ENCODE measurements at places on chromosomes 3 and 15.

GRCh38 chr3:34066999-34067398, 268.6 kb downstream of the PDCD6IP start:
- DNase-seq, result no peak

GRCh38 chr3:159907828-159908227, 80.8 kb upstream of the IL12A start:
- no peak for DNase-seq

- DNase-seq, result no peak
These were observed 421.2 kb downstream of the TIGIT start for GRCh38 chr3:114714957-114715460.

DNA sequence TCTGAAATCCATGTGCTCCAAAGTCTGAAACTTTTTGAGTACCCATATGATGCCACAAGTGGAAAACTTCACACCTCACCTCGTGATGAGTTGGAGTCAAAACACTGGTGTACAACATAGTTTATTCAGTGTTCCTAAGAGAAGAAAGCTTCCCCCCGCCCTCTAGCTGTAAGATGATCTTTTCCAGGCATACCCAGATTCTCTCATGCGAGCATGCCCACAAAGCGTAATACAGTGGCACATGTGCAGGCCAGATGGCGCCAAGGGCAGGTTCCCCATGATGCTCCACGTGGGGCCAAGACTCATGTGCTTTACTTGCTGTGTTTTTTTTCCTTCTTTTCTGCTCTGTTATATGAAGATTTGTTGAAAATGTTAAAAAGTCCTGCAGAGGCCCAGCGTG, 104.9 kb upstream of the LRRFIP2 start:
- no peak for DNase-seq

GRCh38 chr15:81492331-81492968, 118.4 kb upstream of the TMC3 start:
- no peak for DNase-seq

GRCh38 chr3:195219351-195220230, 51.4 kb downstream of the XXYLT1 start:
- DNase-seq, result no peak

DNA sequence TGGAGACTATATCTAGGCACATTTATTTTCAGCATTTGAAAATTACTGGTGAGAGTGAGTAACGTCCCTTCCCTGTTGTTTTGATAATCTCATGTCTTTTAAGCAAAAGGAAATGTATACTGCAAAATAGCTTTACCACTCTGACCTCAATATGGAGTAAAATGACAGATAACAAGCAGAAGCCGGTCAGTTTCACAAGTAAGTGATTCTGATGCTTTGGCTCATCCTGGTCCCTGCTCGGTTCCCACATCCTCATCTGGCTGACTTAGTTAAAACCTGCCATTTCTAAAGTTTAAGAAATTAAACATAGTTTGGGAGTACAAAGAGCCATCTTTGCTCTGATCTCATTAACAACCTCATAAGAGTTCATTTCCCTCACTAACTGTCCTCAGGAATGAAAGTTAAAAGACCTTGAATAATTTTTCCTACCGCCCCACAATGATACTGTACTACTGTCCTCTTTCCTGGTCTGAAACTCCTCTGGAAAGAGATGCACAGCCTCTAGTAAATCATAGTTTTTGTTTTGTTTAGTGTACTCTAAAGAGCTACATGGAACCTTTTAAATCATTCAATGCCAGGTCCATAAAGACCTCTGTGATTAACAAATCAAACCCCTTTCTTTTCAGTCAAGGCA, 72.3 kb upstream of the ICE2 start:
- peak; percentile 46 for DNase-seq

GRCh38 chr15:71252044-71252739, 136.9 kb downstream of the THSD4 start:
- no peak for DNase-seq

GRCh38 chr15:64691896-64692565, 83.4 kb downstream of the RBPMS2 start:
- DNase-seq, result no peak

GRCh38 chr3:164387236-164387635, 691.1 kb downstream of the SI start:
- no peak for DNase-seq

- DNase-seq, result no peak
These were observed 11.6 kb upstream of the SEMA5B start for GRCh38 chr3:123039178-123039577.

DNA sequence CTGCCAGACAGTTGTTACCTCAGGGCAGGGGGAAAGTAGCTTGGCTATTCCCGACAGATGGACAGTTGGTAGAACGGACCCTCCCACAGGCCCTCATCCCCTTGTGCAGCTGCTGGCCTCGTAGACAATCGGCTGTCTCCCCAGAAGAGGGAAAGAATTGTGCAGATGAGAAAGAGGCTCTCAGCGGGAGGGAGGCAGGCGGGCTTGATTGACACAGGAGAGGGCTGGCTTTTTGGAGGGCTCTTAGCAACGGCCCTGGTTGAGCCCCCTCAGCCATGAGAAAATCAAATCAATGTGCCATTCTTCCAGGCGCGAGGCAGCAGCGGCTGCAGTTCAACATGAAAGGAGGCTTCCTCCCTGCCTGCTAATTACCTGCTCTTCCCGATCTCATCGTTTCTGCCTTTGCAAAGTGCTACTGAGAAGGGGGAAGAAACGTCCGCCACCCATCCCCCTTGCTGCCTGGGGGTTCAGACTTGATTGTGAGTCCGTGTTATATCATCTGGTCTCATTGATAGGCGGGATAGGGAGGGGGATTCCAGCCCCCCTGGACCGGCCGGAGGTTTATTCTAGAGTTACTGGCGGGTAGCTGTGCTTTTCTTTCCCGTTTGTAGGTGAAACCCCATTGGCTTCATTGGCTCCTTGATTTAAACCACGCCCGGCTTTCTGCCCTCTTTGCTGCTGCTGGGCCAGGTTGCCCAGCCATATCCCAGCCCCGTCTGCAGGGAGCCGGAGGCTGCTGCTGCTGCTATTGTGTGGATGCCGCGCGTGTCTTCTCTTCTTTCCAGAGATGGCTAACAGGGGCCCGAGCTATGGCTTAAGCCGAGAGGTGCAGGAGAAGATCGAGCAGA, at the start of gene TAGLN3:
TSS of gene TAGLN3 (plus strand) at position 287 of the 848 bp plus-strand sequence. CDS start at position 788, 501 bp downstream.
- no peak for DNase-seq

GRCh38 chr15:49675041-49675440, 54.2 kb downstream of the DTWD1 start:
- no peak for DNase-seq

DNA sequence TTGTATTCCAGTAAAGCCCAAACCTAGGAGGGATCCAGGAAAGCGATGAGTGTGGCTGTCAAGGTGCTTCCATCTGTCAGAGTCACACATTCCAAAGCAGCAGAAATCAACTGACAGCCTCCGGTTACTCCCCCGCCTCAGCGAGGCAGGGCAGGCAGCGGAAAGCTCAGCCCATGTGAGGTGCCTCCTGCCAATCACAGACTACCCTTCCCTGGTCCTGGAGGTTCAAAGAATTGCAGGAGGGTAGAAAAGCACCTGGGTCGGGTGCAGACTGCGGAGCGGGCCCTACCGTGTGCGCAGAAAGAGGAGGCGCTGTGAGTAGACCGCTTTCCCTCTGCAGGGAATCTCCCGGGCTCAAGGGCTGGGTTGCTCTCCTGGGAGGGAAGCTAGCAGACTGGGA, at the start of gene UPK1B:
TSS of gene UPK1B (plus strand) at position 274 of the 400 bp plus-strand sequence. CDS start 13,144 bp downstream, outside the sequence.
- no peak for DNase-seq

GRCh38 chr3:78906930-78907329, 860.9 kb downstream of the ROBO1 start:
- no peak for DNase-seq

- DNase-seq, result no peak
These were observed 220.8 kb upstream of the HES1 start for GRCh38 chr3:193915099-193915498.

DNA sequence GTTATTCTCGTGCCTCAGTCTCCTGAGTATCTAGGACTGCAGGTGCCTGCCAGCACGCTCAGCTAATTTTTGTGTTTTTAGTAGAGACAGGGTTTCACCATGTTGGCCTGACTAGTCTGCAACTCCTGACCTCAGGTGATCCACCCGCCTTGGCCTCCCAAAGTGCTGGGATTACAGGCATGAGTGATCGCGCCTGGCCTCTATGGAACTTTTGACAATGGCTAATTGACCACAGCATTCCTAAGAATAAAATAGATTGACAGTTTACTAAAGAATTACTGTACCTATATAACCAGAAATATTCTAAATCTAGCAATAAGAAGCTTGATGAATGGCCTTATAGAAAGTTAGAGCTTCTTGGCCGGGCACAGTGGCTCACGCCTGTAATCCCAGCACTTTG, 51.0 kb upstream of the TRIM42 start:
- no peak for DNase-seq

GRCh38 chr3:175336406-175337133, 477.4 kb downstream of the NAALADL2 start:
- DNase-seq, result no peak

GRCh38 chr3:129211772-129212171, 28.1 kb upstream of the CNBP start:
- DNase-seq, result no peak

DNA sequence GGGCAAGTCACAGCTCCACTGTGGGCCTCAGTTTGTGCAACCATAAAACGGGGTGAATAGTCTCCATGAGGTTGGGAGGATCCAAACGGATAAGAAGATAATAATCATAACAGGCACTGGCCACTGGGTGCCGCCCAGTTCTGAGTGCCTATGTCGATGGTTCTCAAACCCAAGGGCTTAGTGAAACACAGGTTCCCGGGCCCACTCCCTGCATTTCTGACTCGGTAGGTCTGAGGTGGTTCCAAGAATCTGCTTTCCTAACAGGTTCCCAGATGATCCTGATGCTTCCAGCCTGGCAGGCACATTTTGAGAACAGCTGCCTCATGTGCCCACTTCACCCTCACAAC, 21.2 kb downstream of the ALS2CL start:
- no peak for DNase-seq

- DNase-seq, result no peak
These were observed 6.5 kb downstream of the DAG1 start for GRCh38 chr3:49476563-49476962.

DNA sequence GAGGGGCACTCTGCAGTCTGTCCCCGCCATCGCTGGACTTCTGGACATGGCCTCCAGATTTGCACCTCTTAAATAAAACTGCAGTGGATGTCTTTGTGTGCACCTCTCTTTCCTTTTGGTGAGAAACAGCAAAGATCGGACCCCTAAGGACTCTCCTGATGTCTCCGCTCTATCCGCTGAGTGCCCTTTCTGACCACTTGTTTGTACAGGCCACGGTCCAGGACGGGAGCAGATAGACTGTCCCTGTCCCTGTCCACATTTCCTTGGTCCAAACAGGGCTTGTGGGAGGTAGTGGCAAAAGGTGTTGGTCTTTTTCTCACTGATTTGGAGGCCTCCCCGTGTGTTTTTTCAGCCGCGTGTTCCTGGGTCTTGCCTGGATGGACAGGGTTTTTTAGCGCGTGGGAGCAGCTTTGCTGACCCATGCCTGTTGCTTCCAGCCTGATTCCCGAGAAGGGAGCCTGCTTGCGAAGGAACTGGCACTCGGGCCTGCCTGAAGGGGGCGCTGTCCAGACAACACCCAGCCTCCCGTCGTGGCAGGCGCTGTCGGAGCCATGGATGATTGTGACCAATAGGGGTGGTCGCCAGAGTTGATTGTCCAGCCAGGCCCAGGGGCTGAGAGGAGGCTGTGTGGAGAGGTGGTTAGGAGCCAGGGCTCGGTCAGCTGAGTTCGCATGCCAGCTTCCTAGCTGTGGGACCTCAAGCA, 13.2 kb upstream of the STAB1 start:
- DNase-seq, result no peak

- no peak for DNase-seq
These were observed 258.8 kb downstream of the IL5RA start for GRCh38 chr3:2851361-2851760.
